ENCODE measurements at places on chromosomes 7 and 10.

- DNase-seq, result no peak
These were observed 114.7 kb downstream of the PDGFA start for GRCh38 chr7:404812-405488.

GRCh38 chr10:59907918-59908807 lies 1.8 kb upstream of the CCDC6 start:
- DNase-seq, result peak; percentile 91

DNA sequence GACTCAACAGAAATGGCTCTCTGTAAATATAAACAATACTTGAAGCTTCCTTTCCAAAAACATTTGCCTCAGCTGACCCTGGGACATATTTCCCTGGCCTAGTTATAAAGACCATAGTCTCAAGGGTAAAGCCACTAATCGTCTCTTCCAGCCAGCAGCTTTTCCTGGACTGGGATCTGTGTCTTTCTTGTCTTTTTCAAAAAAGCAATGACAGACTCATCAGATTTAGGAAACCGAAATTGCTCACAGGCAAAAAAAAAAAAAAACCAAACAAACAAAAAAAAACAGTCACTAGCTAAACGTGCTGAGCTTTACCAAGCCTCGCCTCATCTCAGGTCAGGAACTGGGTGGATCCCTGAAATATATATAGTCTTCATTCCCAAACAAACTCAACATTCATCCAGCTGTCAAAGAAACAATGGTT lies 23.5 kb downstream of the STN1 start:
- no peak for DNase-seq

- peak; percentile 77 for DNase-seq
These were observed at the start of gene PBLD for GRCh38 chr10:68332259-68333057. Gene PBLD (minus strand): TSS chr10:68332928. CDS start chr10:68306844, 26,084 bp downstream.

- peak; percentile 93 for DNase-seq
These were observed 93.4 kb downstream of the SLC39A12 start for GRCh38 chr10:18044976-18045720.

GRCh38 chr7:139038691-139039090 lies 2.8 kb upstream of the ZC3HAV1L start:
- DNase-seq, result no peak

- DNase-seq, result no peak
These were observed 232.1 kb upstream of the NPVF start for GRCh38 chr7:25460433-25460832.

- DNase-seq, result peak; percentile 44
These were observed 31.1 kb downstream of the ADAP1 start for GRCh38 chr7:923108-924041.

GRCh38 chr7:134458341-134458805 lies 527 bp downstream of the AKR1B1 start:
- DNase-seq, result peak; percentile 41

DNA sequence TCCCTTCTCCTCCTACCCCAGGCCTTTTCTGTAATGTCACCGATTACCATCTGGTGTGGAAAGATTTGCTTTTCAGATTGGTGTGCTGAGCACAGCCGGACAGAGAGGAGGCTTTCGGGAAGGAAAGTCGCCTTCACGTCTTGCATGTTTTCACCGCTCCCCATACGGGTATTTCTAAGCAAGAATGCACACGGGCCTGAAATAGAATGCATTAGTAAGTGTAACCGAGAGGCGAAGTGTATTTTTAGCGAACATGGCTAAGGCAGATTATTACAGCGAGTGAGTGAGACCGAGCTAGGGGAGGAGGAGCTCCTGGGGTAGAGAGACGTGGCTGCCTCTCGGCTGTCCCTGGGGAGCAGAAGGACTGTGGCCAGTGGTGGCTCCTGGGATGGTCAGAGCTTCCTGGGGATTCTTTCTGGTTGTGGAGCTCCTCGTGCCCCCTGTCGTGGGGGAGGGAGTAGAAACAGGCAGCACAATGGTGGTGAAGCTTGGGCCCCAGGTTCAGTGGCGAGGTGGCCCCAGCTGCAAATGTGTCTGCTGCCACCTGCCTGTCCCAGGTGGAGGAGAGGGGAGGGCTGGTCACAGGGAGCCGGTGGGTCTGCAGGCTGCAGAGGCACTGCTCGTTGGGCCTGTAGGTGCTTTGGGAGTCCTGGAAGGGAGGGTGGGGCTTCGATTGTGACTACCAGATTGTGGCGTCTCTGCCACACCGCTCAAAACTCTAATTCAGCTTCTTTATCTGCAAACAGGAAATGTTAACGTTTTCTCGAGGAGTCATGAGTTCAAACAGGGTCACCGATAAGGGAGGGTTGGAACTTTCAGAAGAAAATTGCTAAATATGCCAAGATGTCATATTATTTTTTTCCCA lies 135.8 kb downstream of the CAMK1D start:
- no peak for DNase-seq

DNA sequence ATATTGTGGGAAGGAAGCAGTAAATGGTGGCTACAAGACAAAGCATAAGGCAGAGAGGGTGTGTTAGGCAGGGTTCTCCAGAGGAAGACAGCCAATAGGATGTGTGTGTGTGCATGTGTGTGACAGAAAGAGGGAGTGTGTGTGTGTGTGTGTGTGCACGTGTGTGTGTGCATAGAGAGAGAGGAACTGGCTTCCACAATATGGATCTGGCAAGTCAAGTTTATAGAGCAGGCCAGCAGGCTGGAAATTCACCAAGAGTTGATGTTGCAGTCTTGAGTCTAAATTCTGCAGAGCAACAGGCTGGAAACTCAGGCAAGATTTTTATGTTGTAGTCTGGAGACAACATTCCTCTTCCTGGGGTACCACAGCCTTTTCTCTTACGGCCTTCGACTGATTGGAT lies 374.0 kb downstream of the TNS3 start:
- DNase-seq, result no peak

DNA sequence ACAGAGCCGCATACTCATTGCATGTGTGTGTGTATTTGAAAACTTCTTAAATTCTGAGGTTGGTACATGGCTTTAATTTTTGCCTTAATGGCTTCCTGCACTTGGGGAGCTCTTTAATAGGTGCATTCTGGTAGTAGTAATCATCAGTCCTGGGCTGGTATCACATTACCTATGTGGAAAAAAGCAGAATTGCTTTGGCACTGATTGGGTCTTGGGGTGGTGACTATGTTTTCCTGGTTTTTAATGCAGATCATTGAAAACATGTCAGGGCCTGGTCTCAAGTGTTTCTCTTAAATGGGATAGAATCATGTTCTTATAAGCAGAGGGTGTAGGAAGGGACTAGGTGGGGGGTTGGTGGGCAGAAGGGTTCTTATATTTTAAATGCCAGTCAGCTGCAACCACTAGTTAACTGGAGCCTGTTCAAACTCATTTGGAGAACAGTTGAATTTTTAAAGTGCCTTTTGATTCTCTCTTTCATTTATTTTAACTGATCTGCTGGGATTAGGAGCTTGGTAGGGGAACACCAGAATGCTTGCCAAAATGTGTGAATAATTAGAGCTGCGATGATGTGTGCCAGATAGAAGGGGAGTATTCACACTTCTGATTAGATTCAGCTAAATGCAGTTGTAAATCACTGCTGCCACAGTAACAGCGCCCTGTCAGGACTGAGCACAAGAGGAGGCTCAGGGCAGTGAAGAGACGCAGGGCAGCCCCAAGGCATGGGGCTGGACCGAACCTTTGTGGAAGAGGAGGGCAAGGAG lies 633.5 kb upstream of the GALNT17 start:
- DNase-seq, result peak; percentile 18

DNA sequence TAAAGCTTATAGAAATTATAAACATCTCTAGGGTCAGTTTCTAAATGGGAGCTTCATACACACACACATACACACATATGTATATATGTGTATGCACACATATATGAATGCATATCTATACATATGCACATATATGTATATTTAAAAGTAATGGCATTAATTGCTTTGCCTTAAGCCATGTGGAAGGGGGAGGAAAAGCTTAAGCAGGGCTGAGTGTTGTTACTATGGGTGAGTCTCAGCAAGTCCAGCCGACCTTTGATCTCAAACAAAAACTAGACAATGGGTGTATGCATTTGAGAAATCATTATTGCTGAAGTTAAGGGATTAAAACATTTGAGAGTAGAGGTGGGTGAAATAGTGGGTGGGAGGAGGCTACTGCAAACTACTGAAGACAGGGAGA lies 546.7 kb downstream of the MAGI2 start:
- no peak for DNase-seq

DNA sequence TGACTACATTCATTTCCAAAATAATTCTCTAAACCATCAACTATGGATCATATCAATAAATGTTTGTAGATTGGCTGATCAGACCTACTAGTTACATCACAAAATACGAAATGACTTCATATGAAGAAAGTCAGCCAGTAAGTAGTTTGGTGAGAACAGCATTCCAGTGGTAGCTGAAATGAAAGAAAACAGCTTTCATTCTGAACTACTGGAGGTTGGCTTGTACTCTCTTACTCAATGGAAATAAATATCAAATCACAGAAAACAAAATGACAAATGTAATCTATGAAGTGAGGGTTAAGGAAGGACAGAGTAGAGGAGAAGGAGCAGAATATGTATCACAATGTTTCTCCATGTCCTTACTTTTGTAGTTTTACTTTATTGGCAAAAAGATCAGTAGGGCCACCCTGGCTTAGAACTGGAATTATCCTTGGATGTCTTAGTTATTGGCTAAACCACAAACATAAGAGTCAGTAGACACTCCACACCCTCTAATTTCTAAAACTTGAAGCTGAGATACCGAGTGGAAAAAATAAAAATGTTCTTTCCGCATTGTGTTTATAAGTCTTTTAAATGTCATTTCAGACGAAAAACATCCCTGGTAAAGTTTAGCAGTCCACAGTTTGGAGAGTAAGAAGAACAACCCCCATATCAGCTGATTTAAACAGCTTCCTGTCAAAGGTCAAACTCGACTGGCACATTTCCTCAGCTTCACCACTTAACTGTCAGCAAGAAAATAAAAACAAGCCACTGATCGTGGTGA lies 74.0 kb upstream of the DGKI start:
- peak; percentile 65 for DNase-seq

DNA sequence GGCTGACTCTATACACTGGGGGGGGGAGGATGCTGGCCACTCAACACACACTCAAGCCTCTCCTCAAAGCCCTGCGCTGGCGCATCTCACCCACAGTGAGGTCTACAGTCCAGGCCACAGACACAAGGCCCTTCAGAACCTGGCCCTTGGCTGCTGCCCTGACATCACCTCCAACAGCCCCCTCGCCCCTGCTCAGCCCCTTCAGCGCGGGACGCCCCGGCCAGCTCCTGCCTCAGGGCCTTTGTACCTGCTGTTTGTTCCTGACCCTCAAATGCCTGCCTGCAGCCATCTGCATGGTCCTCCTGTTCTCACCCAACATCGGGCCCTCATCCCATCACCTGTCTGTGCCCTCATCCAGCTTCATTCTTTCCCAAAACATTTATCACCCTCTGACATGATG lies 572.6 kb downstream of the DNAJB6 start:
- DNase-seq, result no peak

- no peak for DNase-seq
These were observed 1240.4 kb downstream of the GATA3 start for GRCh38 chr10:9294865-9295264.

- DNase-seq, result peak; percentile 23
These were observed 50.2 kb downstream of the MTURN start for GRCh38 chr7:30184791-30185487.

GRCh38 chr10:451021-451471 lies 238.4 kb downstream of the DIP2C start:
- peak; percentile 23 for DNase-seq

- peak; percentile 76 for DNase-seq
These were observed 64.3 kb downstream of the HOXA1 start for GRCh38 chr7:27031289-27032172.

- peak; percentile 45 for DNase-seq
These were observed 122.5 kb upstream of the ANKRD1 start for GRCh38 chr10:91043173-91043910.

DNA sequence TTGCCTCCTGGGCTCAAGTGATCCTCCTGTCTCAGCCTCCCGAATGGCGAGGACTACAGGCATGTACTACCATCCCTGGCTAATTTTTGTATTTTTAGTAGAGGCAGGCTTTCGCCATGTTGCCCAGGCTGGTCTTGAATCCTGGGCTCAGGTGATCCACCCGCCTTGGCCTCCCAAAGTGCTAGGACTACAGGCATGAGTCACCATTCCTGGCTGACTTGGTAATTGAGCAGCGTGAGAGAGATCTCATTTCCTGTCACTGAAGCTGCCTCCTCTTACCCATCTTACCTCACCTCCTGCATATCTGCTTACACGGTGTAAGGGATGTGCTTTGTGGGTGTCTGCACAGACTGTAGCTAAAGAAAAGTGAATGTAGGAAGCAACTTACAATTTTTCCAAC lies 9.7 kb downstream of the IFIT3 start:
- peak; percentile 86 for DNase-seq

GRCh38 chr7:22200238-22200637 lies 156.7 kb downstream of the RAPGEF5 start:
- DNase-seq, result no peak

DNA sequence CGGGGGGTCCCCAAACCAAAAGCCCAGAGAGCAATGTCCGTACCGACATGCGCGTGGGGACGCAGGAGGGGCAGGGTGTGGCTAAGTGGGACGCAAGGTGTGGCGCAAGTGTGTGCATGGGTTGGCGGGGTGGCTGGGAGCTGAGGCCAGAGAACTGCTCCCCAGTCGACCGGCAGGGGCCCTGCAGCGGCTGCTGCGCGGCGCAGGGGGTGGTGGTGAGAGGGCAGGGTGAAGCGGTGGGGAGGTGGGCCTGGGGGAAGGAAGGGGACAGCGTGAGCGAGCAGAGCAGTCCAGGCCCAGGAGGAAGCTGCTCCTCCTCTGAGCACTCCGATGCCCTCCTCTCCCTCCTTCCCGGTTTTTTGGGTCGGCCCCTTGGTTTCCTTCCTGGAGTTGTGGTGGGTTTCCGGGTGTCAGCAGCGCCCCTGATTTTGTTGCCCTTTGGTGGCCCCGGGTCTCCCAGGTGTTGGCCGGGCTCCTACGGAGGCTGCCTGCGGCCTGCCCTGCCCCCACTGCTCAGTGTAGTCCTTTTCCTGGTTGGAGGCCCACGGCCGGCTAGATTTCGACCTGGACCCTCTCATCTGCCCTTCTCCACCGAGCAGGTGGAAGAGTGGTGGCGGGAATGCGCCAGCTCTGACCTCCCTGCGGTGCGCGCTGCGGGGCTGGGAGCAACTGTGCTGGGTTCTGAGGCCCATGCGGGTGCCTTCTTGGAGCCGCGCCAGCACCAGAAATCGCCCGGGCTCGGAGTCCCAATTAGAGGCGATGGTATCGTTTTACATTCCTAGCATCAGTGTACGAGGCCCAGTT lies 40.5 kb upstream of the COMTD1 start:
- DNase-seq, result no peak

DNA sequence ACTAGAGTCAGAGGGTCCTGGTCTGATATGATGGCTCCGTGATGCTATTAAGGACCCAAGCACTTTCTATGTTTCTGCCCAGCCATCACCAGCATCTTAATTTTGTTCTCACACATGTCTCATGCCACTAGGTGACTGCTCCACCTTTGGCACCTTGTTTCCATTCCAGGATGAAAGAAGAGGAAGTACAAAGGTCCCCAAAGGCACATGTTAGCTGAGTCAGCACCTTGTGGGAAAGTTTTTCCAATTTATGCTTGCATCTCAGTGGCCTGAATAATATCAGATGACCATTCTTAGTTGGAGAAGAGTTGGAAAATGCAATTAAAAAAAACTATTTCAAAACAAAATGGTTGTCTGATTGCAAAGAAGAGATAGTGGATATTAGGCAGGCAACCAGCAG lies 341.0 kb upstream of the NPSR1 start:
- no peak for DNase-seq
